Body of pancreas (tissue), 4 donors: ENCODE measurements at places on chromosomes 5 and 9.

DNA sequence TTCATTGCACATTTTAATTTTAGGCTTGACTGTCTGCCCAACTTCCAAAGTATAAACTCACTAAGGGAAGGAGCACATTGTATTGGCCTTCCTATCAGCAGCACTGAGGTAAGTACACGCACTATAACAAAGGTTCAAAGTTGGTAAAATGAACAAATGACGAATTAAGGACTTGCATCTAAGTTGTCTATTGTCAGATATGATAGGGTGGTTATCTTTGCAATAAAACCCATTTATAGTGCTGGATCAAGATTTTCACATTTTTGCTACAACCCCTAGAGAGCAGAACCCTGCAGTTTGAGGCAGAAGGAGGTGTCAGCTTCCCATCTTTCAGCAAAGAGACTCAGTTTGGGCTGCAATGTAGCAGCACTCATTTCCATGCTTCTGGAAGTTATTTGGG, 5.1 kb downstream of the HOMER1 start:
- DNase-seq: no peak

- no peak for DNase-seq
Measured at GRCh38 chr5:66769030-66769733, 173.0 kb downstream of the MAST4 start.

DNA sequence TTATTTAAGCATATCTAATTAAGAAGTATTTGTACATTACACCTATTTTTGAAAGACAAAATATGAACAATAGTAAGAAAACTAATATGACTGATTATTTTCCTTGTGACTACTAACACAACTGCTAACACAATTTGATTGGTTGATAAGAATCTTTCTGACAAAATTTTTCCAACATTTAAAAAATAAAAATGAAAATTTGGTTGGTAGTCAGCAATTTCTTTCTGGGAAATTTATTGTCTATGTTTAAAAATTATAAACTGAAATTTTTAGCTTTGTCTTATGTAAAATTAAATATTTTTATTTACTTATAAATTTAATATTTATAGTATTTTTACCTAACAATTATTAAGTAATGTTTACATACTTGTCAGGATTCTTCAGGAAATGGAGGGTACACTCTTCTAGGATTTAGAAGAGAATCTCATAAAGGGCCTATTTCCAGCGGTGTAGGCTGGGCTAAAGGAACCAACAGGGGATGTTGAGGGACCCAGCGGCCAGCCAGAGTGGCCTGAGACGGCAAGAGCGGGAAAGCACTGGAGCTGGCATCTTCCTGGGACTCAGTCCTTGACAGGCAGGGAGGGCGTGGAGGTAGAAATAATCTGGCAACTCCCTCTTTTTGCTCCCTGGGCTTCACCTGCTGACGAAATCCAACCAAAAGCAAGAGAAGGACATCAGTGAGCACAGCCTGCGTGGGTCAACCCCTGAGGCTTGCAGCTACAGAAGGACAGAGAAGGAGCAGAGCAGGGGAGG, 14.7 kb upstream of the FAM120A start:
- no peak for DNase-seq

DNA sequence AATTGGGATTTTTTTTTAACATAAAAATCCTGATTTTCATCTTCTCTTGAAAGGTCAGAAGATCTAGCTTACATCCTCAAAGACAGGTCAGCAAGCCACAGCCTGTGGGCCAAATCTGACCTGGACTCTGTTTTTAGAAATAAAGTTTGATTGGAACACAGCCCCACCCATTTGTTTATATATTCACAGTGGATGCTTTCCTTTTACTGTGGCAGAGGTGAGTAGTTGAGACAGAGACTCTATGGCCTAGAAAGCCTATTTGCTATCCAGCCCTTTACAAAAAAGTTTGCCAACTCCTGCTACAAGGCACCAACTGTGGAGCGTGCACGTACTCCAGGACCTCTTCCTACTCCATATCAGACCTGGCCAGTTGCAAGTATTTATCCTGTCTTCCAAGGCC, 13.4 kb upstream of the CCNJL start:
- DNase-seq: no peak

DNA sequence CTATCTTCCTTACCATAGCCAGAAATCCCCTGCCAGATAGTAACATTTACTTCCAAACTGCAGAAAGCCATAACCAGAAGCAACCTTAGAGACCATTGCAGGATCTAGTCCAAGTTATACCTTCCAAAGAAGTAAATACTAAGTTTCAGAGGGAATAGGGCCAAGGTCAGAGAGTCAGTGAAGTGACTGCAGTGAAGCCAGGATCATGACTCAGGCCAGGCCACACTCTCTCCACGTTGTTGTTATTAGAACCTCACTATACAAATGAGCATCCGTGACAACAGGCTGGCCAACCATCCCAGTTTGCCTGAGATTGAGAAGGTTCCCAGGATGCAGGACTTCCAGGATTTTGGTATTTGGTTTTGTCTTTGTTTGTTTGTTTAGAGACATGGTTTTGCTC, 11.3 kb downstream of the ERAP1 start:
- no peak for DNase-seq

DNA sequence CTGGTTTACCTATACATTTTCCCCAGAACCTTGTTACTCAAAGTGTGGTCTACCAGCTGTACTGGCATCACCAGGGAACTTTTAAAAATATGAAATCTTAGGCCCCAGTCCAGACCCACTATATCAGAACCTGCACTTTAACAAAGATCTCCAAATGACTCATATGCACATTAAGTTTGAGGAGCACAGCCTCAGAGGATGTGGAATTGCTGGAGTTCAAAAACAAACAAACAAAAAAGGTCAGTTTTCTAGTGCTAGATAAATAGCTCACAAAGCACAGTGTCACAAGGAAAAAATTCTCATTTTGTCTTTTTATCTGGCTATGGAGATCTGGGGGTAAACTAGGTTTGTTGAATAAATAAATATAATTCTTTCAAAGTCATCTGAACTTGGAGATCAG, 68.9 kb upstream of the ANKRD55 start:
- DNase-seq: no peak

- no peak for DNase-seq
Measured at GRCh38 chr5:36820900-36821299, 55.7 kb upstream of the NIPBL start.

- DNase-seq: peak; percentile 54
Measured at GRCh38 chr5:140575309-140575708, 10.7 kb downstream of the SLC35A4 start.

DNA sequence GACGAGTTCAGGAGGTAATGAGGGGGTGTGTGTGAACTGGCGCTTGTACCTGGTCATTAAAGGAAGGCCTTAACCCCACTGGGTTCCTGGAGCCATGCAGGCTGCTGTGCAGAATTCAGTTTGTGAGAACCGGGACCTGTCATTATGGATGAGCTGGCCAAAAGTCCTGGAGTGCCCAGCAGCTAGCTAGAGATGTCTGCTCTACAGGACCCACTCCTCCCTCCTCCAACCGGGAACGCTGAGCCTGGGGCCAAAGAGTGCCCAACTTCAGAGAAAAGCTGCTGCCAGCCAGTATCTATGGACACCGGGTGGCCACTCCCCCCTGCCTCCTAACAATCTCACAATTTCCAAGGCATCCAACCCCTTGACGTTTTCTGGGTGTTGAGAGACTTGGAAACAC, 1.2 kb downstream of the ENTREP1 start:
- DNase-seq: no peak

- no peak for DNase-seq
Measured at GRCh38 chr9:34059281-34059680, 10.6 kb upstream of the UBAP2 start.

DNA sequence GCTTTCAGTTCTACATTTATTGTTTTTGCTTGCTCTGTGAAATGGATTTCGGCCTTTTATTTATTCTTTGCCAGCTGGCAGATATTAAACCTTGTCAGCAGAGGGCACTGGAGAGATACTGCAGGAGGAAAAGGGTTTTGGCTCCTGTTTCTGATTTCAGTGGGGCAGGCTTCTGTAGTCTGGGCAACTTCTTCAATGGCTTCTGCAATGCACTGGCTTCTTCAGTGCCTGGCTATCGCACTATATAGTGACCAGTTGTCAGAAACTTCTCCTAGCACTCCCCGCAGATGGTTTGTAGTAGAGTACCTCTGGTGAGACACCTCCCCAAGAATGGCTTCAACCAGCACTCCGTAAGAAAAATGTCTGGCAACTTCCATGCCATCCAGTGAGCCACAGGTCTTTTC, 3.2 kb upstream of the NFX1 start:
- peak; percentile 80 for DNase-seq

DNA sequence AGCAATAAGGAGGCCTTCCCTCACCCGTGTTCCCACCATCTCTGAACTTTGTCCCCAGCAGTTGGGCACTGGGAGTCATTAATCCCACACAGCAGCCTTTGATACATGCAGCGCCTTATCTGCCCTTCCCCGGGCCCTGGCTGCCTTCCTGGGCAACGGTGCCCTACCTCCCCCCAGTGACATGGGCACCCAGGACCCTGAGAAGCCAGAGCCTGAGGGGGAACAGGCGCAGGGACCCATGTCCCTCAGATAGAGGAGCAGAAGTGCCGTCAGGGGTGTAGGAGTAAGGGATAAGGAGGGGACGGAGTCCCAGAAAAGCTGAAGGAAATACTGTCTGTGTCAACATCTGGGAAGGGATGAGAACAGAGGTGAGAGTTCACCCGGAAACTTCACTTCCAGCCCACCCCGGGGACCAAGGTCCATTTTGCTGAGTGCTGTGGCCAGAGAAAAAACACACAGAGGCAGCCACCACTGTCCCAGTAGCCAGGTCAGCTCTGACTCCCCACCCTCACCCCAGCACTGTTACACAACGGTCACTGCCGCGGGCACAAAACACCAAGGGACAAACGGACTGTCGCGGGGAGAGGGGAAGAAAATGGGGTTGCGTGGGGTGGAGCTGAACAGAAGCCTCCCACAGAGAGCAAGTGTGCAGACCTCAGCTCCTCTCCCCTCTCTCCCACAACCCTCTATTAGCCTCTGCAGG, 3.8 kb downstream of the PCDH1 start:
- peak; percentile 62 for DNase-seq

DNA sequence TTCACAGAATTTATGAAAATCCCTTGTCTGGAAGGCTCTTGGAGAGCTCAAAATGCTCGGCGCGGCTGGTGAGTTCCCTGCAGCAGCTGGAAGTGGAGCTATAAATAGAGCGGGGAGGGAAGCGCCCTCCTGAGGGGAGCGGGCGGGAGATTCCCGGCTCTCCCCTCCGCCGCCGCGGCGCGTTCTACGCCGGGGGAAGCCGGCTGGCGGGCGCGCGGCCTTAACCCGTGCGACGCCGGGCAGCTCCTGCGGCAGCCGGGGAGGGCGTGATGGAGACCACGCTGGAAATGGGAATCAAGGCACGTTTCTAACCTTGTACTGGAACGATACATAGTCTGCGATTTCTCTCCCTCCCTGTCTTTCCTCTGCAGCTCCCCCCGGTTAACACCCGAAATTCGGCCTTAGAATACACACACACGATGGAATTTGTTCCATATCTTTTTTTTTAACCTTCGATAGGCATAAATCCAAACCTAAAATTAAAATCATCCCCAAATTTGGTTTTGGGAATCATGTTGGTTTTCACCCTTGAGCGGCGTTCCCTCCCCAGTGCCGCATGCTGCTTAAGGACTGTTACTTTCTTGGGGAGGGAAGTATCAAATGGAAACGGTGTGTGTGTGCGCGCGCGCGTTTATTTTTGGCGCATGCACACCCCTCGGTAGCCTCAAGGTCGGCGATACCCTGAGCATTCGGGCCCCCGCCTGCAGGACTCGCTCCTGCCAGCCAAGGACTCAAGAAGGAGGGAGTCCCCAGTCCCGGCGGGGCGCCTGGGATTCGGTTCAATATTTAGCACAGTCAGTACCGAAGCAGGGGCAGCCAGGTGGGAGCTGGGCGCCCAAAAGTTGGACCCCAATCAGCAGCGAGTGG, 306.3 kb upstream of the KCNN2 start:
- peak; percentile 82 for DNase-seq

- no peak for DNase-seq
Measured at GRCh38 chr5:180283026-180283615, 8.8 kb downstream of the MAPK9 start.

- DNase-seq: no peak
Measured at GRCh38 chr9:89437772-89438171, 60.1 kb downstream of the SEMA4D start.

DNA sequence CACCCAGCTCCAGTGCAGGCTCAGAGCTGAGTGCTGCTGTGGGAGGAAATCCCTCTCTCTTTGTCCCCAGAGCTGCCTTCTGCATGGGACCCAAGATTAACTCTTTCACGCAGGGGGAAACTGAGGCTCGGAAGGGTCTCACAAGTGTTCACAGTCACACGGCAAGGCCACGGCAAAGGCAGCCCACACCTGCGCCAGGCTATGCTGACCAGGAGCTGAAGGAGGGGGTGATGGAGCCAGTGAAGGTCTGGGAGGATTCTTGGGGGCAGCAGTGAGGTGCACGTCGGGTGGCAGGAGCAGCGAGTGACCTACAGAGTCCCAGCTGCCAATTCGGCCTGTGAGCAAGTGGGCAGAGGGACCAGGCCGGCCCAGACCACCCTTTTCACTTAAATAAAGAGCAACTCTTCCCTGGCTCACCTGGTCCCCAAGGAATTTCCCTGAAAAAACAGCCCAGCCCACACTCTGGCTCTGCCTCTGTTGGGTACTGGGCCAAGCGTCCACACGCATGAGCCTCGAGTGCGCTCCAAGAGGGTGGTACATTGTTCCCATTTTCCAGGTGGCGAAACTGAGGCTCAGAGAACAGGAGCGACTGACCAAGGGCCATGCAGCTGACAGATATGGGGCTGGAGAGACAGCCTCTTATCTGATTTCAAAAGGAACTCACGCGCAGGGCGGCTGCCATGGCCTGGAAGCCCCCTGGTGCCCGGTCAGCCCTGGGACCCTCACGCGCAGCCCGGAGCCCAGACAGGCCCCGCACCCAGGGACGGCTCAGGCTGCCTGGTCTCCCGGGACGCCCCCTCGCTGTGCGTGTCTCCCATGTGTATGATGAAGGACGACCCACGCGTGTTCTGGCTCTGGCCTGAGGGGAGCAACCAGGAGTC, 28.2 kb downstream of the SARDH start:
- DNase-seq: peak; percentile 8

DNA sequence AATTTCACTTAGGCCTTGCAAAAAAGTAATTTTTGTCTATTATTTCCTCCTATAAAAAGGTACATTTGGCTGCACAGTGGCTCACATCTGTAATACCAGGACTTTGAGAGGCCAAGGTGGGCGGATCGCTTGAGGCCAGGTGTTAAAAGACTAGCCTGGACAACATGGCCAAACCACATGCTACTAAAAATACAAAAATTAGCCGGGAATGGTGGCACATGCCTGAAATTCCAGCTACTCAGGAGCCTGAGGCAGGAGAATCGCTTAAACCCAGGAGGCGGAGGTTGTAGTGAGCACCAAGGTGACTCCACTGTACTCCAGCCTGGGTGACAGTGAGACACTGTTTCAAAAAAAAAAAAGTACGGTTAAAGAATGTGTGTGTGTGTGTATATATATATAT, 15.7 kb downstream of the NUP155 start:
- no peak for DNase-seq

DNA sequence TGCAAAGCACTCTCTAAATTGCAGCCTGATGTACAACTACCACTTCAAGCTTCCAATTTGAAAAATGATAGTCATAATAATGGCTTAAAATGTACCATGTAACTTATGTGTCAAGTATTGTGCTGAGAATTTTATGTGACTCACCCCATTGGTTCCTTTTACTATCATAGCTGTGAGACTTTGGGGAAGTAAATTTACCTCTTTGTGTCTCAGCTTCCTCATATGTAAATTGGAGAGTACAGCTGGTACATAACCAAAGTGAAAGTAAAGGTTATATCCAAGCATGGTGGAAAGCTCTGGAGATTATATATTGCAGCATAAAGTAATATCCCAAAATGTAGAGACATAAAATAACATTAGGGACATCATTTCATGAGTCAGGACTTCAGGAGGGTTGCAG, 2200.4 kb upstream of the C9orf72 start:
- DNase-seq: no peak
